ENCODE measurements at places on chromosomes 3 and 15.

DNA sequence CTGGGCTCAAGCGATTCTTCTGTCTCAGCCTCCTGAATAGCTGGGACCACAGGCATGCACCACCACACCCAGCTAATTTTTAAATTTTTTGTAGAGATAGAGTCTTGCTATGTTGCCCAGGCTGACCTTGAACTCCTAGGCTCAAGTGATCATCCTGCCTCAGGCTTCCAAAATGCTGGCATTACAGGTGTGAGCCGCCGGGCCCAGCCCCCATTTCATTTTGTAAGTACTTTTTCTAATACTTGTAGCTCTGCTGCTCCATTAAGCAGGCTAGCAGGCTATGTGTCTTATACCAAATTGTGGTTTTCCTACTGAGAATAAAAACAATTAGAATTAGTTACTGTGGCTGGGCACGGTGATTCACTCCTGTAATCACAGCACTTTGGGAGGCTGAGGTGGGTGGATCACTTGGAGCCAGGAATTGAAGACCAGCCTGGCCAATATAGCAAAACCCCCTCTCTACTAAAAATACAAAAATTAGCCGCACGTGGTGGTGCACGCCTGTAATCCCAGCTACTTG, 22.4 kb downstream of the NIPA1 start:
- no peak for DNase-seq

- DNase-seq, result no peak
These were observed 43.8 kb downstream of the LSM3 start for GRCh38 chr3:14222457-14222856.

DNA sequence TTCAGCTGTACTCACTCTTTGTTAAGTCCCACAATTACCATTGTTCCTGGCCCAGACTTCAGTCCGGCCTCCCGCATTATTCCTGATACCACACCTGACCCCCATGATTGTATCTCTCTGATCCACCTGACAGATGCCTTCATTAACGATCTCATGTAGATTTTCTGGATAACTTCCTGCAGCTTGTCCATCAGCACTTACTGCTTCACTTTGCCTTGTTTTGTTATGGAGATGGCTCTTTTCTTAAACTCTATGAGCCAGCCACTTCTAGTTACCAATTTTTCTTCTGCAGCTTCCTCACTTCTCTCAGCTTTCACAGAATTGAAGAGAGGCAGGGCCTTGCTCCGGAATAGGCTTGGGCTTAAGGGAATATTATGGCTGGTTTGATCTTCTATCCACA, 1044.2 kb downstream of the PLOD2 start:
- DNase-seq, result no peak

GRCh38 chr15:85913461-85913860, 118.7 kb upstream of the KLHL25 start:
- DNase-seq, result no peak

DNA sequence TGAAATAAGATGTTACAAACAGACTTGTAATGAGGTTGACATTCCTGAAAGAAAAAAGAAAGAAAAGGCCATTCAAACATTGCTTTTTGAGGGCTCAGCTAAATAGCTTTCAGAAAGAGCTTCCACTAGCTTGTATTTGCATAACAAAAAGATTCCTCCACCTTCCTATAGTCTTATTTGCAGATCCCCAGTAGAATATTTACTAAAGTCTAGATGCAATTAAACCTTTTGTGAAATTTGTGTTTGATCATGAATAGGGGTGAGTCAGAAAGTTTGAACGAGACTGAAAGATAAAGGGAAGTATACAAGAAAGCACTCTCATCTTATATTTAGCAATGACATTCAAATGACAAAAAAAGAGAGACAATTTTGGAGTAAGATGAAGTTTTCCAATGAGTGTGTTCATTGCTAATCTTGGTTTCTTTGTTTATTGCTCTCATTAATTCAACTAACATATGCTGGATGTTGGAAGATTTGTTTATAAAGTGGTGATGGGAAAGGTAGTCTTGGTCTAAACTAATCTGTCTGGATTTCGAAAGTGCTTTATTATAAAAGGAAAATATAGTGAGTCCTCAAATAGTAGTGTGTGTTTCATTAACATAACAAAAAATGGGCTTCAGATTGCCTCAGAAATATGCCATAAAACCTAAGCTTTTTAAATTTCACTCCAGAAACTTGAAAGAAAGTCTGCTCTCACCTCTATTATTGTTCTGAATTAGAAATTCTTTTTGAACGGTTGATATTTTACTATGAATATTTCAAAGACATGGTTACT, 9.1 kb upstream of the CADPS start:
- no peak for DNase-seq
